NCI-H82 (cell line): ENCODE measurements at places on chromosomes 4 and X.
A peak's percentile ranks its signal among the peaks of the same experiment; 100 is the strongest.

GRCh38 chrX:48883729-48884128 lies 13.8 kb downstream of the TIMM17B start:
- peak; percentile 62 for DNase-seq

DNA sequence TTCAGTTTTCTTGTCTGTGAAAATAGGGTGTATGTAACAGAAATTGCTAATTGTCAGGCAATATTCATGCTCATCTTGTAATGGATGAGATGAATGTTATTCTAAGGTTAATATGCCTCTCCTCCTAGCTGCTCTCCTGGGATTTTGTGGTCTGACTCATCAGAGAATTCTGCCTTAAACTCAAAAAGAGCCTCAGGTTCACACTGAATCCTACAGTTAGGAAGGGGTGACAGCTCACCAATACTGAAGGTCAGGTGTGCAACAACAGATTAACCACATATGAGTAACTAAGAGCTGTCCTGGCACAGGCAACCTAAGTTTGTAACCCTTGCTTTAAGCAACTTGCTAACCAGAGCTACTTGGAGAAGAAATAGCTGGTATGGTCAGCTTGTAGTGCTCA lies 197.7 kb downstream of the SPATA18 start:
- no peak for DNase-seq

DNA sequence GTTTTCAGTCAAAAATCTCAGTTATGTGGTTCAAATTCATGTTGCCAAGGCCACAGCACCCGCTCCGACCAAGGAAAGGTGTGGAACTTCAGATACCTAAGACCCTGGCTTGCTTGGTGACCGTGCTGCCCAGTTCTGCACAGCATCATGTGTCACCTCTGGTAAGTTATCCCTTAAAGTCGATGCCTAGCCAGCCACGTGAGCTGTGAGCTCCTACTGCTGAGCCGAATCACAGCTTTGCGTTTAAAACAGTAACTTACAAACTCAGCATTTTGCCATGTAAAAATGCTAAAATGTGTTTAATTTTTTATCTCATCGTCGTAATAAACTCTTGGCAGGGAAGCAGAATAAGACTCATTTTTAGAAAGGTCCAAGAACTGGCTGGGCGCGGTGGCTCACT lies 5.3 kb downstream of the TMEM271 start:
- no peak for DNase-seq

DNA sequence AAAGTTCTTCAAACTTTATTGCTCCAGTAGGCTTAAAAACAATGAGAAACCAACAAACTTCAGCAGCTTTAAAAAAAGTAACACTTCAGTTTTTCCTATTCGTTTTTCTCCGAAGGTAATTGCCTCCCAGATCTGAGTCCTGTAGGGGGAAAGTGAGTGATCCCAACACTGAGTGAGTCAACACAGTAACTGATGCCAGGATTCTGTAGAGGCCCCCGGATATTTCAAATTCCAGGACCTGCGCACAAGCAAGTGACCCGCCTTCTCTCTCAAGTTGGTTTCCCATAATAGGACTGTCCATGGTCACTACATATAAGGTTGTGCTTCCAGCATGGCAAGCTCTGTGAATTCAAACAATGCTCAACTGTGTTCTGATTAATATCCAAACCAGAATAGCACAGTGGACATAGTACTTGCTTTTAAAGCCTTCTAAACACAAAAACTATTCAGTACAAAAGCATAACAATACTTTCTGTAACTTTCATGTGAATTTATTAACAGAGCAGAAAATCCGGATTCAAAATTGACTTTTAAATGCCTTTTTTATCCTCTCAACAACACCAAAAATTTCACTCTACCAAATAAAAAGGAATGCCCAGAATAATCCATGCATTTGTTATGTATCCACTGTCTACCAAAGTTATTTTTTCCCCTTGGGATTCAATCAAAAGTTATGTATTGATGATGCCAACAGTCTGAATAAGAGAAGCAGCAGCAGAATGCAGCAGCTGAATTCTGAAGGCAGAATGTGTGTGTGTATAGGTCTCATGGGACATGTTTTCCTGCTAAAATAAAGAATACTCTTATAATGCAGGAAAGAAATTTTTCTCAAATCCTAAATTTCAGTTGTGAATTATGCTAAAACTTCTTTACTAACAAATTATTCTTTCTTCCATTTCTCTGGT lies at the start of gene DMD:
Gene DMD (minus strand): TSS at position 194 of the 905 bp plus-strand sequence. CDS start 237 bp downstream, outside the sequence.
- DNase-seq, result no peak

GRCh38 chr4:13309751-13310150 lies 174.4 kb downstream of the RAB28 start:
- no peak for DNase-seq

GRCh38 chrX:9164533-9165426 lies 130.9 kb upstream of the FAM9B start:
- DNase-seq, result no peak

GRCh38 chr4:144658903-144659302 lies 12.9 kb downstream of the HHIP start:
- peak; percentile 33 for DNase-seq

GRCh38 chrX:78513971-78514738 lies 145.0 kb downstream of the RTL3 start:
- DNase-seq, result no peak

GRCh38 chr4:2388429-2389182 lies 29.8 kb downstream of the ZFYVE28 start:
- DNase-seq, result peak; percentile 92

GRCh38 chrX:111114806-111115205 lies 18.8 kb downstream of the PAK3 start:
- no peak for DNase-seq

DNA sequence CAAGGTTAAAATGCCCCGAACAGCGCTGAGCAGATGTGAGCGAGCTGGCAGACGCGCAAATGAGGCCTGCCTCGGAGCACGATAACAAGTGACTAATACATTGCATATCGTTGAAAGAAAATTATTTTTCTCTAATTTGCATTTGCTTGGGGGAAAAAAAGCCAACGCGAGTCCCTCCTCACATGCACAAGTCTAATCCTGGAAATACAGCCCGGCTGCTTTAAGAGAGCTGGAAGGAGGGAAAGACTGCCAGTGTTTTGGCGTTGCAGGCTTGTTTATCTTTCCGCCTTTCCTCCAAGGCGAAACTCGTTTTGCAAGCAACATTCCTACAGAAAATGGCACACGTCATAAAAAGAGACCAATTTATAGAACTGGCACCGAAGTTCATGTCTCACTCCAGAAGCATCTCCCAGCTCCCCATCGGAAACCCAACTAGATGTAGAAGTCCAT lies 12.6 kb downstream of the BCOR start:
- no peak for DNase-seq

DNA sequence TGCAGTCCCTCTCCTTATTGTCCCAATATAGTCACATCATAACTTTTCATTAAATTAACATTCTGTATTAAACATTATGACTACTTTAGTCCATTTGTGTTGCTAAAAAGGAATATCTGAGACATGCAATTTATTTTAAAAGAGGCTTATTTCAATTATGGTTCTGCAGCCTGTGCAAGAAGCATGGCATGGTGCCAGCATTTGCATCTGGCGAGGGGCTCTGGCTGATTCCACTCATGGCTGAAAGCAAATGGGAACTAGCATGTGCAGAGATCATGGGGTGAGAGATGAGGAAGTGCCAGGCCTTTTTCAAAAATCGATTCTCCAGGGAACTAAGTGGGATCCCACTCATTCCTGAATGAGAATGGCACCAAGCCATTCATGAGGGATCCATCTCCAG lies 476.3 kb upstream of the RPS6KA3 start:
- DNase-seq, result no peak

DNA sequence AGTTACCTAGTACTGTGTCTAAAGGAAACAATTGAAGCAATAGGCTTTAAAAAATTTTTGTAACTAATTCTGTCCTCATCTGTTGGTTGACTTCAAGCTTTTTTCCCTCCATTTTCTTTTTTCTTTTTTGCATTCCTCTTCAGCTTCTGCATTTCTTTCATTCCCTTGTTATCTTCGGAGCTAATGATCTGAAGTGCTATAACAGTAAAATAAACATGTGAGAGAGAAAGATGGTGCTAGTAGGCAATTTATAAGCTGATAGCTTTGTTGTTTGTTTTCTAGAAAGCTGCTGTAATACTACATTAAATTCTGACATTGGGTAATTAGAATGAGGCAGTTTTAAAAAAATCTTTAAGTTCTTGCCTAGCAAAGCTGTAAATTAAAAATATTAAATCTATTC lies 37.1 kb downstream of the PTPN13 start:
- no peak for DNase-seq

DNA sequence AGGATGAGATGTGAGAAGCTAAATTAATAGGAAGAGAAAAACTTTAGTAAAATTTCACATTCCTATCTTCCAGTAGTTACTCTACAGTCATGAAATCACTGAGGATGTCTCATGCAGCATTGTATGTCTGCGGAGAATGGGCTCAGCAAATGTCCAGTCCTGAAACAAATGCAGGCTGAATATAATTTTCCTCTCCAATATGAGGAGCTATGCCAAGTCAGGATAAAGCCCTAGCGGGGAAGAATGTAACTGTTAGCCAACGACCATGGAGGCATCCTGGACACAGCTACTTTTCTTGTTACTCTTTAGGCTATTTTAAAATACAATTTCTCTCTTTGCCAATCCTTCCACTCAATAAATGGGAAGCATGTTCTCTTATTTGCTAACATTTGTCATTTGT lies 127.7 kb downstream of the PRKX start:
- no peak for DNase-seq

DNA sequence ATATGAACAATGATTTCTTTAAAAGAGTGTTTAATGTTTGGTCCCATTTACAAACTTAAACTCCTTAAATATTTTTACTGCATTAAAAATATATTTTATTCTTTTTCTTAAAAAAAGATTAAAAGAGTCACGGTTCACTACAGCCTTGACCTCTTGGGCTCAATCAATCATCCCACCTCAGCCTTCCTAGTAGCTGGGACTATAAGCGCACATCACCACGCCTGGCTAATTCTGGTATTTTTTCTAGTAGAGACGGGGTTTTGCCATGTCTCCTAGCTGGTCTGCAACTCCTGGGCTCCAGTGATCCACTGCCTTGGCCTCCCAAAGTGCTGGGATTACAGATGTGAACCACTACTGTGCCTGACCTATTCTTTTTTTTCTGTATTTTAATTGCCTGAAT lies 104.7 kb upstream of the TLR2 start:
- DNase-seq, result no peak

GRCh38 chr4:16732741-16733140 lies 165.7 kb downstream of the LDB2 start:
- no peak for DNase-seq

GRCh38 chr4:80685214-80685613 lies 345.3 kb upstream of the BMP3 start:
- DNase-seq, result no peak

DNA sequence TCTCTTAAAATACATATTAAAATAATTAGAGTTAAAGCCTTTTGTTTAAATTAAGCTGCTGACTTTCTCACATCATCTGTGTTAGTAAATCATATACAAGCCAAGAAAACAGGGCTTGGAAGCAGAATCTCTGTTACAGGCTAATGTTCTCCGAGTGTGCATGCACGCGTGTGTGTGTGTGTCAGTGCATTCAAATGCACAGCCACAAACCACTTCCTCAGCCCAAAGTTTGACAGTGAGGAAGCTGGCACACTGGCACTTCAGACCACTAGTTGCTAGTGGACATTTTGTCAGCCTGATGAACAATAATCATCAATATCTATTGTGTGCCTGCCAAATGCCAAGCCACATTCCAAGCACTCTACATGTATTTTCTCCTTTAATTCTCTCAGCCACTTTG lies 5.6 kb downstream of the MAOB start:
- no peak for DNase-seq

DNA sequence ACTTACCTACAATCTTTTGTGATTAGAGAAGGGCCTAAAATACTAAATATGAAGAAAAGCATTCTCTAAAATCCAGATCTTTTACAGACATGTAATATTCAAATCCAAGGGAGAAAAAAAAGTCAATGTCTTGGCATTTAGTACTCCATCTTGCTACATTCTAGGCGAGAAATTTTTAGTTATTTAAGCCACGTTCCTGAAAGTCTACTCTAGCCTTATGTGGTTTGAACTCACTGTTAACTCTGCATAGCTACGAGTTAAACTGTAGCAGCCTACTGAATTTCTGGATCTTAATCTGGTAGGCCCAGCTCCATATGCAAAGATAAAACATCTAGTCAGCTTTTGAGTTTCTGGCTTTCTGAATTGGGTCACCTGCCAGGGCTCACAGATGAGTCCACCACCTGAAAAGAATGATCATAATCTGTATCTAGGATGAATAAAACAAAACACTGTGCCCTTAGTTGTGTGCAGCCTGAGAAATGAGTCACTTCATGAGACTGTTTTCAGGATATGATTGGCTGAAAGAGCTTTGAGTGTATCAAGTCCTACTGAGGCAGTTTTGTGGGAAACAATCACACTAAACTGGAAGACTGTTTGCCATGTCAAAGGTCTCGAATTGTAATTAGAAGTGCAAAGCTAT lies 3.2 kb upstream of the NEK1 start:
- no peak for DNase-seq

DNA sequence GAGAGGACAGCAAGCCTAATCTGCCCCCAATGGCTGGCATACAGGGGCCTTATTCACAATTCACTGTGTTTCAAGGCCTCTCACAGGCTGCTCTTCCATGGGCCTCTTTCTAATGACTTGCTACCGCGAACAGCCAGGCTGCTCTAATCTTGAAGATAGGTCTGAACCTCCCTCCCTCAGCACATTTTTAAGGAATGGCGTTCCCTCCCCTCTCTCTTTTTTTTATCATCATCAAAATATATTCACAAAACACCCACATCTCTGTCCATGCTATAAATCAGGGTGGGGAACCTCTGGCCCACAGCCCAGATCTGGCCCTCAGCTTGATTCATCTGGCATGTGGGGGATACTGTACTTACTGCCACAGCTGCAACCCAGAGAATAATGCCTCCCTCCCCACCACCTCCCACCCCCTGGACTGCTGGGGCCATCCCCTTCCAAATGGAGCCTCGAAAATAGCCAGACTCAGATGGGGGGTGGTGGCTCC lies 76.2 kb upstream of the PLAC1 start:
- no peak for DNase-seq

GRCh38 chrX:2501559-2502102 lies 855 bp upstream of the DHRSX start:
- no peak for DNase-seq

DNA sequence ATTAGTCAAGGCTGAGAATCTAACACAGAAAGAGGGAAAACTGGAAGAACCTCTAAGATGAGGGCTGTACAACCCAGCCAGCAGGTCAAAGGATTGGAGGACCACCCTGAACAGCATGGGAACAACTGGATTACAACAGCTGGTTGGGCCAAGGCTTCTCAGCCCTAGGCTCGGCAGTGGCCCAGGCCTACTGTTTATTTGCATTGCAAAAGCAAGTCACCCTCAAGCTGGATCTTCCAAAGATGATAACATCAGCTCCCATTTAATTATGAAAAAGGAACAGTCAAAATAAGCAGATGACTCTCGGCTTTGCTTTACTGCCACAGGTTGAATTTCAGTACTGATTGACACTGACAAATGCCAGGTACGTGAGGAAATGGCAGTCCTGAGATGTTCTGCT lies 61.8 kb downstream of the GPC3 start:
- no peak for DNase-seq

GRCh38 chrX:71056867-71057266 lies 11.3 kb downstream of the SNX12 start:
- DNase-seq, result no peak

GRCh38 chr4:36392916-36393315 lies 111.5 kb downstream of the DTHD1 start:
- no peak for DNase-seq
